A549 treated with CpdA at 1 μM for 4 hours (cell line): ENCODE measurements at places on chromosomes 7 and 10. TPM values are rescaled to one million over a fixed set of nuclear protein-coding genes. Genes with fewer than 3 reads are reported as not detected.

HILPDA gene
- 19.0 to 21.7 TPM (median 20.2 TPM) in 5 replicates for total RNA-seq

CYP2C8 gene
- total RNA-seq: 0.17 TPM in 1 of 5 replicates, not detected in the others

ETV1 gene
- total RNA-seq: 2.5 to 3.4 TPM (median 2.7 TPM) in 5 replicates

CDK14 gene
- 0.12 to 0.54 TPM (median 0.14 TPM) in 5 replicates for total RNA-seq

RBP4 gene
- total RNA-seq: 5.3 to 10.7 TPM (median 7.6 TPM) in 5 replicates

GPR26 gene
- total RNA-seq: not detected in 5 replicates

HHEX gene
- total RNA-seq: 15.5 to 17.6 TPM (median 15.9 TPM) in 5 replicates

ZNF212 gene
- total RNA-seq: 11.6 to 14.0 TPM (median 12.6 TPM) in 5 replicates

SLC35B4 gene
- total RNA-seq: 32.0 to 39.2 TPM (median 37.1 TPM) in 5 replicates

PSD gene
- total RNA-seq: 0.24 to 0.91 TPM (median 0.30 TPM) in 5 replicates

DCLRE1A gene
- 9.0 to 11.6 TPM (median 10.0 TPM) in 5 replicates for total RNA-seq

PRKAG2 gene
- total RNA-seq: 31.6 to 38.3 TPM (median 35.8 TPM) in 5 replicates

CADPS2 gene
- 0.04 to 0.19 TPM (median 0.07 TPM) in 5 replicates for total RNA-seq

CALHM3 gene
- 0.21 to 0.63 TPM (median 0.36 TPM) in 5 replicates for total RNA-seq

TLX1 gene
- total RNA-seq: not detected in 5 replicates

POU6F2 gene
- not detected in 5 replicates for total RNA-seq

SP8 gene
- total RNA-seq: not detected in 5 replicates

MYPN gene
- 2.5 to 4.0 TPM (median 2.7 TPM) in 5 replicates for total RNA-seq

SEMA3C gene
- 36.6 to 78.1 TPM (median 58.9 TPM) in 5 replicates for total RNA-seq

FBXO24 gene
- total RNA-seq: 0.14 to 0.60 TPM (median 0.35 TPM) in 5 replicates

CYP3A7 gene
- total RNA-seq: not detected in 5 replicates

OR6V1 gene
- not detected in 5 replicates for total RNA-seq

SPDYE6 gene
- not detected in 5 replicates for total RNA-seq

TCF7L2 gene
- 17.8 to 24.1 TPM (median 20.6 TPM) in 5 replicates for total RNA-seq

EBLN1 gene
- total RNA-seq: 0.08 TPM in 1 of 5 replicates, not detected in the others

ATOH7 gene
- 0.17 to 0.48 TPM (median 0.31 TPM) in 5 replicates for total RNA-seq

REEP3 gene
- total RNA-seq: 15.8 to 22.5 TPM (median 20.7 TPM) in 5 replicates

SYCE1 gene
- not detected in 5 replicates for total RNA-seq

PPP1R3C gene
- 13.1 to 16.9 TPM (median 15.9 TPM) in 5 replicates for total RNA-seq

PAXIP1 gene
- 13.5 to 18.1 TPM (median 15.3 TPM) in 5 replicates for total RNA-seq

CLEC2L gene
- total RNA-seq: 0.09 TPM in 1 of 5 replicates, not detected in the others

HOXA11 gene
- 0.50 to 0.77 TPM (median 0.68 TPM) in 5 replicates for total RNA-seq

FAM180A gene
- total RNA-seq: 0.06 TPM in 1 of 5 replicates, not detected in the others

KCNMA1 gene
- total RNA-seq: 38.6 to 89.6 TPM (median 81.0 TPM) in 5 replicates

ANAPC16 gene
- 63.8 to 85.3 TPM (median 81.4 TPM) in 5 replicates for total RNA-seq

FKBP6 gene
- total RNA-seq: not detected in 5 replicates

HEPACAM2 gene
- not detected in 5 replicates for total RNA-seq

GBX1 gene
- not detected in 5 replicates for total RNA-seq

OR6B1 gene
- not detected in 5 replicates for total RNA-seq
